Aortic smooth muscle cell (primary cell): ENCODE measurements at places on chromosomes 11 and 22. TPM values are rescaled to one million over a fixed set of nuclear protein-coding genes. Genes with fewer than 3 reads are reported as not detected.

Gene THRSP
- total RNA-seq: not detected in 2 replicates

Gene CCND1
- 703 and 940 TPM in 2 replicates for total RNA-seq

Gene CHORDC1
- total RNA-seq: 20.6 and 24.2 TPM in 2 replicates

Gene CARD16
- total RNA-seq: 15.3 and 17.0 TPM in 2 replicates

Gene CNIH2
- total RNA-seq: 0.37 and 0.40 TPM in 2 replicates

Gene ANGPTL5
- 0.25 and 0.92 TPM in 2 replicates for total RNA-seq

Gene ALKBH8
- total RNA-seq: 5.8 and 6.2 TPM in 2 replicates

Gene TMEM86A
- 0.12 and 0.66 TPM in 2 replicates for total RNA-seq

Gene C22orf15
- 2.1 and 3.5 TPM in 2 replicates for total RNA-seq

Gene SLC22A24
- not detected in 2 replicates for total RNA-seq

Gene TPBGL
- not detected in 2 replicates for total RNA-seq
